ENCODE measurements at places on chromosomes 3 and 15. TPM values are rescaled to one million over a fixed set of nuclear protein-coding genes. Genes with fewer than 3 reads are reported as not detected.
A peak's percentile ranks its signal among the peaks of the same experiment; 100 is the strongest.

DNA sequence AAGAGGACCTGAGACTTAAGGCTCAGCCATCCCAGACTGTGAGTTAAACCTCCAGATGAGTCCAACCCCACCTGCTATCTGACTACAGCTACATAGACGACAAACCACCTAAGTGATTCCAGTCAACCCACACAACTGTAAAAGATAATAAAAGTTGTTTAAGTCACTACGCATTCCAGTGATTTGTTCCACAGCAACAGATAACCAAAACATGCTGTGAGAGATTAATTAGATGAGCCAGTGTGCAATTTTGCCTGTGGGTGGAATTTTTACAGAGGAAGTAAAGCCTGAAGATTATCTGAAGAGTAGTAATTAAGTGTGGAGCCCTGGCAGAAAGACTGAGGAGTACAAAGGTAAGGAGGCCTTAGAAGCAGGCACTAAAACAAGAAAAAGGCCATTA is 5.4 kb downstream of the BTBD1 start:
- DNase-seq, result peak; percentile 65

GRCh38 chr3:124592658-124593441 is 137.4 kb upstream of the UMPS start:
- DNase-seq, result no peak

Gene SYNPR
- total RNA-seq, result not detected

Gene AHSG
- not detected for total RNA-seq

- DNase-seq, result no peak
Measured at GRCh38 chr15:84937144-84937543, 44.5 kb upstream of the PDE8A start.

- no peak for DNase-seq
Measured at GRCh38 chr3:114686621-114687020, 392.8 kb downstream of the TIGIT start.

DNA sequence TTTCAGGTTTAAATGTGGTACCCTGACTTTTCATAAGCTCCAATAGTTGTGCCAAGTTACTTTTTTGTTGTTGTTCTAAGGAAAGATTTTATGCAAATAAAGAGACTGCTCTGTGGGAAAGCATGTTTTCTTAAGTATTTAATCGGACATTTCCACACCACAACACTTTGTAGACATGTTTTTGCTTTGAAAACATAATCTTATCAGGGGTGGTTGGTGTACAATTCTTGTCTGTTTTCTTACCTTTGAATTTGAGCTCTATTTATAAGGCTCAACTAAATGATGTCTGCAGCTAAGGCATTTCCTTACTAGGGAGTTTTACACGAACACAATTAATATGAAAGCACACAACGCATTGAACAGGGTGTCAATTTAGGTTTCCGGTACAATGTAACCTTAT is 81.5 kb upstream of the CDIN1 start:
- no peak for DNase-seq

Gene TAGLN3
- total RNA-seq, result 0.39 TPM

DNA sequence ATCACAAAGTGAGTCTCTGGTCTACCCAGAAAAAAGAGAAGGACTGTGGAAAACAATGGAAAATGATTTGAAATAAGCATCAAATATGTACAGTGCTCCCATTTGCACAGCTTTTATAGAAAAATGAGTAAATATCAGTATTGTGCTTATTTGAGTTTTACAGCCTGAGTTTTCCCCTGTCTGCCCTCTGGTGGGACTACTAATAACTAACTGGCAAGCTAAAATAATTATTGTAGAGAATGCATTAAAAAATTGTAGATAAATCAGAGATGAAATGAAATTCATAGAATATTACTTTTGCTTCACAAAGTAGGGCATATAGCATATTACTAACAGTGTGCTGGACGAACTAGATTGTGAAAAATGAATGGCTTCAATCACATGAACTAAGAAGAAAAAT is 287.1 kb downstream of the NAALADL2 start:
- no peak for DNase-seq

Gene CD200
- total RNA-seq, result 0.49 TPM

DNA sequence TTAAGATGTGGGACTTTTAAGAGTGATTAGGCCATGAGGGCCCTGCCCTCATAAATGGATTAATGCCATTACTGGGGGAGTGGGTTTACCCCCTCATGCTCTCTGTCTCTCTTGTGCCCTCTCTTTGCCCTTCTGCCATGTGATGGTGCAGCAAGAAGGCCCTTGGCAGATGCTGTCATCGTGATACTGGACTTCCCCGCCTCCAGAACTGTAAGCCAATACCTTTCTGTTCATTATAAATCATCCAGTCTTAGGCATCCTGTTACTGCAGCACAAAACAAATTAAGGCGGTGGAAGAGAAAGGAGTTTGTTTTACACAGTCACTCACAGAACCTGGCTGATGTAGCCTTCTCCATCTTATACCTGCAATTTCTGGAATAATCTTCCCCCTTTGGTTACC is 360.3 kb upstream of the TBL1XR1 start:
- no peak for DNase-seq

DNA sequence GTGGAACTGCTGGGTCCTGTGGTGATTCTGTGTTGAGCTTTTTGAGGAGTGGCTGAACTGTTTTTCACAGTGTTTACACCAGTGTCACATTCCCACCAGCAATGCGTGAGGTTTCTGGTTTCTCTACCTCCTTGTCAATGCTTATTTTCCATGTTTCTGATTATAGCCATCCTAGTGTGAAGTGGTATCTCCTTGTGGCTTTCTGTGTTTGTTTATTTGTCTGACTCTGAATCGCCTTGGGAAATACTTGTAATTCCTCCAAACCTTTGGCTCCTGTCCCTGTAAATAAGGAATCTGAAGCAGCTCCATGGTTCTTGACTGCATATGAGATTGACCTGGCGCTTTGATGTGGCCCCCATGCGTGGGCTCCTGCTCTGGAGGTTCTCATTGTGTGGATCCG is 20.6 kb downstream of the FAN1 start:
- peak; percentile 14 for DNase-seq

DNA sequence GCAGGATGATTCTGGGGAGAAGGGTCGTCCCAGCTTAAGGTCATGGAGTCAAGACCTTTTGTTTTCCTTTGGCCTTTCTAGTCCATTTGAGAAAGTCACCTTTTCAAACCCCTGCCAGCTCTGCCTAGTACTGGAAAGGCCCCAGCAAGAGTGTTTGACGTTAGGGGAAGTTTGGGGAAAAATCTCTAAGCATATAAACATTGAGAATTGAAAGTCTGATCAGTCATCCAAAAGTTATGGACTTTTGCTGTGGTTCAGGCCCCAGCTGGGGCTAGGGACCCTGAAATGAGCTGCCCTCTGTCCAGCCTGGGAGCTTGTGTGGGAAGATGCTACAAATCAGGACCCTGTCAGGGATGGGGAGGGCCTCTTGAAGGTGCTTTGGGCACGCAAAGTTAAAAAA is 21.6 kb downstream of the SLC6A6 start:
- DNase-seq, result no peak

Gene DUOX2
- total RNA-seq, result not detected

GRCh38 chr15:64772488-64772887 is 2.9 kb downstream of the RBPMS2 start:
- DNase-seq, result no peak

- no peak for DNase-seq
Measured at GRCh38 chr15:52464478-52464877, 64.2 kb downstream of the MYO5A start.

GRCh38 chr3:66149269-66149668 is 71.5 kb upstream of the SLC25A26 start:
- DNase-seq, result no peak

- peak; percentile 99 for DNase-seq
Measured at GRCh38 chr15:89002281-89002761, 85.9 kb upstream of the ABHD2 start.

DNA sequence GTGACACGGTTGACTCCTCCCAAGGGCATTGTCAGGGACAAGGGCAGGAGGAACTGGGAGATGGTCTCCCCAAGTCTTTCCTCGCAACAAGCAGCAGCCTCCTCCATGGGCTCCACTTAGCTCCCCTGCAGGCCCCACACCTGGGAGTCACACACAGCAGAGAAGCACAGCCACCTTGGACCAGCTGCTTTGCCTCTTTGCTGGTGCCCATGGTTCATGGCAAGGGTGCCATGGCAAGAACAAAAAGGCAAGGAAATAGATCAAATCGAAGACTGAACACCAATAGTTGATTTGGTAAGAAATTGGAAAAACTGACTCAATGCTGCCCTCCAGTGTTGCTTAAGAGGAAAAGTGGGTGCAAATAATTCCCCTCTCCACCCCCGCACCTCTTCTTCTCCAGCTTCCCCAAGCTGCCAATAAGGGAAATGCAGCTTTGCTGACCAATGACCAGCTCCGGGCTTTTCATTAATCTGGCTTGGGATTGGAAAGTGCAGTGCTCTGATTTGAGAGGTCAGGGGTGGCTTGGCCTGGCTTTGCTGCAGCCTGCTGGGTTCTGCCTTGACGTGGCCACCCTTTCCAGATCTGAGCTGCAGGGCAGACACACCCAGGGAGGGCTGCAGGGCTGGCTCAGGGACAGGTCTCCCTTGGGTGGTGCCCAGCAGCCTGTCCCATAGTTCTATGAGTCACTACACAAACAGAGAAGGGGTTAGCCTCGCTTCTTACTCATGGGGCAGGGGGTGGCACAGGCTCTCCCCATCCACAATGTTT is 162.0 kb downstream of the KLF13 start:
- peak; percentile 88 for DNase-seq

Gene MKRN3
- total RNA-seq, result 3.5 TPM

GRCh38 chr15:79769069-79769481 is 127.7 kb downstream of the MTHFS start:
- peak; percentile 10 for DNase-seq

DNA sequence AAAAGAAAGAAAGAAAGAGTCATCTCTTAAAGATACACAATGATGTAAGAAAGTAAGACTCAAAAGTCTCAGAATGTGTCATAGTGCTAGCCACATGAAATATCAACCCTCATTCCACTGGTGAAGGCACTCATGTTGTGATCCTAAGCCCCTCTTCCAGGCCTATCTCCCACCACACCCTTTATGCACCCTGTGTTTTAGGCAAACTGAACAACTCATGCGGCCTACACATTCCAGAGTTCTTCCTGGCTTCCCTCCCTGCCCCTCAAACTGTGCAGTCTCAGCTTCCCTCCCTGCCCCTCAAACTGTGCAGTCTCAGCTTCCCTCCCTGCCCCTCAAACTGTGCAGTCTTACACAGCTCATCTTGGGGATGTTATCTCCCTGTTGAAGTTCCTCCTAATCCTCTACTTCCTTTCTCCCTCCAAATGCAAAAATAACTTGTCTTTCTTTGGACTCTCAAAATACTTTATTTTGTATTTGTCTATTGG is 69.0 kb upstream of the FNDC3B start:
- no peak for DNase-seq

GRCh38 chr3:8653800-8654408 is 9.3 kb upstream of the SSUH2 start:
- peak; percentile 14 for DNase-seq

DNA sequence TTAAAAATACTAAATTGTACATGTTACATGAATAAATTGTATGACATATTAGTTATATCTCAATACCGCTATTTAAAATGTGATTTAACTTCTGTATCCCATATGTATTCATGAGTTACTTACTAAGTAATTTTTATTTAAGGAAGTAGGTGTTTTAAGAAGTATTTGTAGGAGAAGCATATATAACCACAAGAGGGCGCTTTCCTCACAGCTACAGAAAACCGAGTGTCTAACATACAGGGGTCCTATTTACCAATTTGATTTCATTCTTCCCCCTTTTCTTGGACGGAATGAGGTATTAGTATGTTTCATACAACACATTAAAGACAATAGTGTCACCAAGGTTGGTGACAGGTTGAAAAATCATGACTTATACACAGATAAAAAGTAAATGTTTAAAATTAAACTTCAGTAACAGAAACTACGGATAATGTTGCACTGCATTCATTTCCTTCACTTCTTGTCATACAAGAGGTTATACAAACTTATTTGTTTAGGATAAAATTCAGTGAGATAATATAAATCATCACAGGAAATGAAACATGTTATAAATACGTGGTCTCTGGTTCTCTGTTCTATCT is 253.6 kb downstream of the MAGI1 start:
- DNase-seq, result peak; percentile 62

Gene TOPBP1
- 66.9 TPM for total RNA-seq

GRCh38 chr3:8385848-8386620 is 115.6 kb upstream of the LMCD1 start:
- peak; percentile 7 for DNase-seq

GRCh38 chr3:180980611-180981010 is 8.9 kb downstream of the DNAJC19 start:
- no peak for DNase-seq

- DNase-seq, result peak; percentile 3
Measured at GRCh38 chr3:75886971-75887526, 101.7 kb upstream of the ZNF717 start.

DNA sequence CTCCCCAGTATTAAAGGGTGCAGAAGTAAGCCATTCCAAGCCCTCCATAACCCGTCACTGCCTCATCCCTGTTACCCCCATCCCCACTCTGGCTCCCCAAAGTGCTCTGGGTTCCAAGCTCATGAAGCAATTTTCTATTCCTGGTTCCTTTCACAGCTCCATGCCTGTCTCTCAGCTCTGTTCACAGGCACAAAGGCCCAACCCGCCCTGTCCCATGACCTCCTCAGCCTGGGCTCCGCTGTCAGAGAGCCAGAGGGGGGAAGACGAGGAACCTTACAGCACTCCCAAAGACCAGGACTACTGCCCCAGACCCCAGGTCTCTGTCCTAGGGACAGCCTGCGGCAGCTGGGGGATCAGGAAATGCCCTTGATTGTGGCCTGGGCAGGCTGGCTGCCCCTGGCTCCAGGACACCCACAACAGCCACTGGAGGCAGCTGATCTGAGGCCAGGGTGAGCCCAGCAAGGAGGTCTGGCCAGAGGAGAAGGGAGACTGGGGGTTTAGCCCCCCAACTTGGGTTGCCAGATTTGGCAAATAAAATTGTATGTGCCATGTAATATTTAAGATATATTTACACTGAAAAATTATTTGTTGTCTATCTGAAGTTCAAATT is 43.2 kb upstream of the LINGO1 start:
- no peak for DNase-seq

Gene FGF7
- total RNA-seq, result 3.2 TPM

Gene TM6SF1
- not detected for total RNA-seq

All from RPMI7951 (cell line).